ENCODE measurements at places on chromosomes 5 and 9.

GRCh38 chr5:134247428-134248224, 21.8 kb upstream of the PPP2CA start:
- DNase-seq = no peak

GRCh38 chr9:137336735-137337134, 34.7 kb upstream of the NRARP start:
- DNase-seq = no peak

DNA sequence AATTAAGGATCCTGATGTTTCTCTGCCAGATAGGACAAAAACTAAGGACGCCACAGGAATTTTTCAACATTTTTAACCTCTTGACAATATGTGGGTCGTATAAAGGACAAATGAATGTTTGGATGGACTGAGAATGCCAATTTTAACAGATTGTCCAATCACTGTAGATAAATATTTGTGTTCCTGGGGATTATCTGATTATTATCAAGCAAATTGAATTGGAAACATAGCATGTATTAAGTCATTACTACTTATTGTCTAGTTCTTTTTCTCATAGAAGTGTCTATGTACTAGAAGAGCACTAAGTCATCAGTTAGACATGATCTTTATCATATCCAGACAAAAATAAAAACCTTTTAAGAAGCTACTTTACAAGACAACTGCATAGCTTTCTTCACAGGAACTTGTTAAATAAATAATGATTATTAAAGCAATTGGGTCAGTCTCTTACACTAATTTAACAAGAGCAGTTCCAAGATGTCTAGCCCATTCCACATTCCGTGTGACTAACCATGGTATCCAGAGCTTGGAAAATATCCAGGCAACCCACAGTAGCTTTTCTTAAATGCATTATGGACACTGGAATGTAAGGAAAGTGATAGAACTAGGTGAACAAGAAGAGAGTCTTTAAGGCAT, 127.5 kb upstream of the CDKN2B start:
- DNase-seq = no peak

GRCh38 chr9:108323615-108324014, 532.2 kb downstream of the ACTL7B start:
- DNase-seq = no peak

GRCh38 chr9:33239921-33240320, at the start of gene SPINK4:
Gene SPINK4 (plus strand): TSS chr9:33240167. CDS start chr9:33240209, 42 bp downstream.
- DNase-seq = peak; percentile 79

DNA sequence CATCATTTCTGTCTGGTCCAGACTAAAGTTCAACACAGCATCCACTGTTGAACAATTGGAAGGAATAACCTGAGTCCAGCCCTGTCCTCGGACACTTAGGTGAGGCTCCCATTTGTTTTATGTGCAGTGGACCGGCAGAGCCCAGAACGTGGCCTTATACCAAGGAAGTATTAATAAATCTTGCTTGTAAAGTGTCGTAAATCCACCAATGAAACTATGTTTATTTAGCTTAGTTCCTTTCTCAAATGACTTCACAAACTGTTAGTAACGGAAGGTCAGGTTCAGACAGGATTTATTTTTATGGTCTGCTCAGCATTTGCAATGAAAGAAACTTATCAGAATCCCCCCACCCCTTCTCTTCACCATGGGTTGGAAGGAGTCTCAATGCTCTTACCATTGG, 149.5 kb downstream of the PCSK1 start:
- DNase-seq = no peak

DNA sequence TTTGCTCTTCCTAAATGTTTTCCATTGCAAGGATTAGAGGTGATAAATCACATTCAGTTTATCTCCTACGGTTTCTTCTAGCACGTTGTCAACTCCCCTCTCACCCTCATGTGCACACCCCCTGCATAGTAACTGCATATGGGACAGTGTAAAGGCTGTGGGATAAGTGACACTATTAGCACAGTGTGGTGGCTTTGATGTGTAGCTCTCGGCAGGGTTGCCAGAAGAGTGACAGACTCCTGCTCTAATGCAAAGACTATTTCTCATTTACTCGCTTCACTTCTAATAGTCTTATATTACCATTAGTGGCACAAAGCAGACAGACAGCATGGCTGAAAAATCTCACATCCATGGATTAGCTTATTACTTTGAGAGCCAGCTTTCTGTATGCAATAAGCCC, 454.6 kb downstream of the CETN3 start:
- DNase-seq = no peak

DNA sequence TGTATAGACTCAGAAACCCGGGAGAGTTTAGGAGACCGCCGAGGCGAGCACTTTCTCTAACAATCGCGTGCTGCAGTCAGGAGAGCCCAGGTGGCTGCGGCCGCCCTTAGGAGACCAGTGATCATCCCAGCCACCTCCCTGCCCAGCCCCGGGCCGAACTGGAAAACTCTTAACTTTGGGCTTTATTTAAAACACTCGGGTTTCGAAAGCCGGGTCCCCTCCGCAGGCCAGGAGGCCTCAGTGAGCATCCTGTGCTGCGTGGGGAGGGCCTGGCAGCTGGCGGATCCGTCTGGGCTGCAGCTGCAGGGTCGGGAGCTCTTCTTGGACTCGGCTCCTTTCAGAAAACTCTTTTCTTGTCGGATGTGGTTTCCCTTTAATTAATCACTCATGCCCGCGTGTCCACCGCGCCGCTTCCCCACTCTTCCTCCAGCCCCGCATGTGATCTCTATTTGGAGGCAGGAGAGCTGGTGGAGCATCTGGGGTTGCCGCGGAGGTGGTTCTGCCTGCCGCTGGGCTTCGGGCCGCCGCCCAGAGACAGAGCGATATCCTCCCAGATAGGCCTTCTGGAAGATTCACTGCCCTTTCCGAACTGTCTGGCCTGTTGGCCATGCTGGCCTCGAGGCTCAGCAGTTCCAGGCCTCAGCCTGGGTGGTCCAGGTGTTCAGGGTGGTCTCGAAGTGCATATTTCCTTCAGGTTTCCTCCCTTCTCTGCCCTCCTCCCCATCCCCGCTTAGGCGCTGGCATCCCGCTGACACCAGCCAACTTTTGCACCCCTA, 59.5 kb downstream of the TMEM174 start:
- no peak for DNase-seq

DNA sequence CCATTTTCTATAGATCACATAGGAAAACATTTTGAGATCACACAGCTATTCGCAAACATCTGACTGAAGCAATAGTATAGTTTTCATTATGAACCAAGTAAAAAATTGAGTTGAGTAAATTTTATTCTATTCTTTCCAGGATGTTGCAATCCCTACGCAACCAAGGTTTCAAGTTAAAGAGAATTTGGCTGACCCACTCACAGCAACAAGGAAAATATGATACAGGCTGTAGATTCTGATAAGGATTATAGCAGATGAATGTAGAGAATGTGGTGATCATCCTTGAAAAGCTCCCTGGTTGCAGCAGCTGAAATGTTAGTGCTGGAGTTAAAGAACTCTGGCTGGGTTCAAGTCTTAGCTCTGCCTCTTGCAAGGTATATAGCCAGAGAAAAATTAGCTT, 4.7 kb downstream of the ABCA1 start:
- DNase-seq = no peak

GRCh38 chr9:133115604-133116345, 5.3 kb downstream of the RALGDS start:
- no peak for DNase-seq

- DNase-seq = no peak
Measured at GRCh38 chr9:89606049-89606623, 1.3 kb downstream of the GADD45G start.

- no peak for DNase-seq
Measured at GRCh38 chr9:77952635-77953328, 78.8 kb downstream of the GNAQ start.

DNA sequence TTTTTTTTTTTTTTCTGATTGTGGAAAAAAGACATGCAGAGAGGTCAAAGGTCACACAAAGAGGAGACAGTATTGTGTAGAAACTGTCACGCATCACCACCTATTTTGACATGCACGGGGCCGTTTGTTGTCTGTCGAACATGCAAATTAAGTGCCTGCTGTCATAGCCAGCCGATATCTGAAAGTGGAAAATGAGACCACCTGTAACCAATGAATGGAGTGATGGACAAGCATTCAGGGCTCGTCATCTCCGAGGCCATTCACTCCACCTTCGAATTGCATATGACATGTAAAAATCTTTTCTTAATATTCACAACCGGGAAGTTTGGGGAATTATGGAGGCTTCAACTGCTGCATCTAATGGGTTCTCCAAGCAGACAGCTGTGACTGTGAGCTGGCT, 512.2 kb upstream of the ADAMTS16 start:
- DNase-seq = no peak

- DNase-seq = no peak
Measured at GRCh38 chr9:129435291-129435690, 185.6 kb downstream of the C9orf50 start.

DNA sequence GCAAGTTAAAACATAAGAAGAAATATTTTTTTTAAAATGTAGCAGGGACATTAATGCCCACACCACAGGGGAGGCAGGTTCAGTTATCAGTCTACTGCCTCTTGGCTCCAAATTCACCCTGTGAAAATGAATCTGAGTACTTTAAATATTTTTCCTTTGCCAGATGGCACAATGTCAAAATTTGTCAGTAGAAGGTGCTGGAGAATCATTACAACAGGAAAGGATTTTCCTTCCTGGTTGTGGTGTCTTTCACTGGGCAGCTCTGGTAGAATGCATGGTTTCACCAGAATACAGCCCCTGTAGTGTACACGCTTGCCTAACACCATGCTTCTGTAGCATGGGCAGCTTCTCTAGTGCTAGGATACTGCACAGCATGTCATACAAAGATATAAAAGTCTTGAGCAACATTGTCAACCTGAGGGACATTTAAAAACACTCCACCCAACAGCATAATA, 9.7 kb upstream of the SREK1 start:
- no peak for DNase-seq

DNA sequence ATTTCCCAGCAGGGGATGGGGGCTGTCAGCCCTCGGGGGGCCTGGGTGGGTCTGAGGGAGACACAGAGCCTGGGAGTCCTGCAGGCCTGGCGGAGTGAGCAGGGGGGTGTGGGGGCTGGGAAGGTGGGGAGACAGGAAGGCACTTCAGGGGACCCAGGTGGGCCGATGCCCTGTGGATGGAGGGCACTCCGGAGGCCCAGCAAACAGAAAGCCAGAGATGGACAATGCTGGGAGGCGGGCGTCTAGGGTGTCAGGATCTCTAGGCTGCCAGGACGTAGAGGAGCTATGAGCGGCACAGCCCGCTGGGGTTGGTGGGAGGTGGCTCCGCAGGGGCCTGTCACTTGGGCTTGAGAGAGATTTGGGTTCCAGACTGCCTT, 87.6 kb upstream of the COL5A1 start:
- no peak for DNase-seq

GRCh38 chr5:89556215-89556913, 673.4 kb upstream of the MEF2C start:
- no peak for DNase-seq

DNA sequence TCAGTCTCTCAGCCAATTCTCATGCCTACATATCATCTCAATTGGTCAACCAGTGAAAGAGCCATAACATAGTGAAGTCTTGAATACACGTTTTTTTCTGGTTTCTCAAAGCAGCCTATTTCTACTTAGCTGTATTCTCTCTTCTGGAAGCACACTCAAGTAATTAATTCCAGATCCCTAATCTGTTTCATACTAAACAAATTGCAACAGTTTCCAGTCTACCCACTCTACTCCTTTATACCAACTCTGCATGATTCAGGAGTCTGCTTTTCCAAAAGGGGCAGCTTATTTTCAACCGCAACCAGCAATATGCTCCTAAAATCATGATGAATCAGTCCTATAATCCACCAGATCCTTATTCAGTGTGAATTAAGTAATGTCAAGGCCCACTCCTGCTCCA, 211.7 kb downstream of the TLE1 start:
- DNase-seq = no peak

DNA sequence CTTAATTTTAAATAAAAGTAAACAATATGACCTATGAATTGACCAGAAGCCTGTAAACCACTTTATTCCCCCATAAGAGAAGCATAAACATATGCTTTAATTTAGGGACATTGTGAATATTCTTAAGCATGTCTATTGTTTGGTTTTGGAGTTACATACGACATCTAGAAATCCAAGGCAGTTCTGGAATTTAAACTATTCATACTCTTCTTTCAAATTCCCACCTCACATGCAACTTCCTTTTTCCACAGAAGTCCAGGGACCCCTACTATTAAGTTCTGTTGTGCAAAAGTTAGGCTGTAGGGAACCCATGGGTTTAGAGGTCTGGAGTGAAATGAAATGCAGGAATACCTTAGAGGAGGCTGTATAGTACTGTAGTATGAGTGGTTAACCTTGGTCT, 2.1 kb downstream of the RIC1 start:
- no peak for DNase-seq

DNA sequence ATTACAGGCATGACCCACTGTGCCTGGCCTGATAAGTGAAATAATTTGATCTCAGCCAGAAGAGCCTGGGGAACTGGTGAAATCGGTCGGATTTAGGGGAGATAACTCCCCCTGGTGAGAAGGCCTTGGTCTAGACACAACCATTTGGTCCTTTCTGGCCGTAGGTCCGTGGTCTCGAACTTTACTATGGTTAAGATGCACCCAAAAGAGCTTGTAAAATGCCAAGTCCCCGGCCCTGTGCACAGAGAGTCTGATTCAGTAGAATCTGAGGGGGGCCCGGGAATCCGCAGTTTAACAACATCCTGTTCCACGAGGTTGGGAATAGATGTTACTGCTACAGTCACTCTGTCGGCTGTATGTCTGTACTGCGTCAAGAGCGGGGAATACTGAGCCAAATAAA, 140.7 kb downstream of the C9orf50 start:
- no peak for DNase-seq

- peak; percentile 60 for DNase-seq
Measured at GRCh38 chr5:5492087-5492933, 69.8 kb downstream of the ICE1 start.

- DNase-seq = no peak
Measured at GRCh38 chr5:55066277-55066676, 36.2 kb upstream of the GZMA start.

- no peak for DNase-seq
Measured at GRCh38 chr9:126532019-126532462, 81.7 kb upstream of the LMX1B start.

DNA sequence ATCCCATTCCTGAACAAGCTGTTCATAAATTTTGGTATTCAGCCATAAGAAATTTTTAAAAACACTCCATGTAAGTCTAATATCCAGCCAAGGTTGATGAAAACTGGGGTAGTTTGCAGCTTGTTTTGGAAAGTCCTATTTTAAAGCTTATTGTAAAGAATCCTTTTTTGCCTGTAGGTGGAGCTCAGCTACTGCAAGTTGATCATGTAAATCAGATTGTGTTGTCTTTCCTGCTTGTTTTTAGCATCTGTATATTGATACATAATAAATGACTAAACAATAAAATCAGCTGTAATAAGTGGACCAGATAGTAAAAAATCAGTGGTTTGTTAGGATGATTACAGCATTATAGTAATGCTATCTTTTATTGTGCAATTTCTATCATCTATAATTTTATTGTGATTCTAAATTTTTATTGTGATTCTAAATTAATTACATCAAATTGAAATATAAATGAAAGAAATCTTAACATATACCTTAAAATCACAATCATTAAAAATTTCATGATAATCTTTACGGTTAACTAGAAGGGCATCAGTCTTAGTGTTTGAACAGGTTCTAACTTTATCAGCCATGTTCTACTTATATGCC, 42.4 kb downstream of the CWC27 start:
- DNase-seq = peak; percentile 61
